K562 (cell line): ENCODE measurements at places on chromosomes 16 and 17. TPM values are rescaled to one million over a fixed set of nuclear protein-coding genes. Genes with fewer than 3 reads are reported as not detected.

DNA sequence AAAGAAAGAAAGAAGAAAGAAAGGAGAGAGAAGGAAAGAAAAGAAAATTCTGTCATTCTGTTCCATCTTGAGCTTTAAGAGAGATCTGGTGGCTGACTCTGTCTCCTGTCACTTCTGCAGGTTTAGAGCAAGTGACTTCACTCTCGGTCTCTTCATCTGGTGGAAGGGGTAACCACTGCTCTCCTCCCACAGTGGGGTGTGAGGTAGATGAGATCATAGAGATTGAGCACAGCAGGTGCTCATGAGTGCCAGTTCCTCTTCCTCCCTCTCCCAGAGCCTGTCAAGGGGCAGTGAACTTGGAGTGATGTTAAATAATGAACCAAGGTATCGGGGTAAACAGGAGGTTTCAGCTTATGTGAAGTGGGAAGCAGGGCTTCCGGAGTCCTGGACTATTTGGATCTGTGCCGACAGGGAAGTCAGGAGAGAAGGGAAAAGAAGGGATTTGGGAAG, 47.7 kb downstream of the BEAN1 start:
- no peak for DNase-seq
- no peaks in the 10 kb centered on the region for H3K36me3 ChIP-seq
- no peak overlapping the region for H3K27ac ChIP-seq
- H3K27me3 ChIP-seq, result peaks cover 27% of the 10 kb centered on the region

DNA sequence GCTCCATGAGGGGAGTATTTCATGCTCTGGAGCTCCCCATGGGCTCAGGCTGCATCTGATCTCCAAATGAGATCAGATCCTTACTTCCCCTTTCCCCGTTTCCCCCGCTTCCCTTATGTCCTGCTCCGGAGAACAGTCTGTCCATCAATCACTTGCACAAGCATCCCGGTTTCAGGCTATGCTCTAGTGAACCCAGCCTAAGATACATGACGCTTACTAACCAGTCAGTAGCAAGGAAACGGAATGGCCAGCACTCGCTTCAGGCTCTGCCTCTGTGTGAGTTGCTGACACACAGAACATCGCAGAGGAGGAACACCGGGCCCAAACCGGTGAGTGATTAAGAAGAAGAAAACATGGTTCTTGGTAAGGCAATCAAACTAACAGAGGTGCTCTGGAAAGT, 9.4 kb upstream of the ATP5MC1 start:
- no peak overlapping the region for H3K27ac ChIP-seq
- no peaks in the 10 kb centered on the region for H3K36me3 ChIP-seq
- no peak for DNase-seq

DNA sequence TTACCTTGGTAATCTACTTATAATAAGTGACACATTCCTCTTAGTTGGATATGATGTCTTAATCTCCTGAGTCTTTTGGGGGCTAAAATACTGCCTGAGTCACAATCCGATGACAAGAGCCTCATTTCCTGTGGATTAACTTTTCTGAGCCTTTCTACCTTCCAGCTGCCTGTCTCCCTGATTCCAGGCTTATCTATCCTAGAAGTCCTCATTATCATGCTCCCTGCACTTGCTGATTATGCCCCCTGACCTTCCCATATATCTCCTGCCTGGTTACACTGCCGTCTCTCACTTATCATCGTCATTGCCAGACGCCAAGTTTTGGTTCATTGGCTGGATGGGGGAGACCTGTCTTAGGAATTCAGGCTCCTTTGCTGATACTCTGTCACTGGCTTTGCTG, 727.4 kb upstream of the CA10 start:
- H3K27me3 ChIP-seq, result no peaks in the 10 kb centered on the region
- DNase-seq, result no peak
- no peaks in the 10 kb centered on the region for H3K4me1 ChIP-seq

GRCh38 chr17:56176091-56176490, 22.8 kb downstream of the ANKFN1 start:
- H3K27me3 ChIP-seq, result no peaks in the 10 kb centered on the region
- DNase-seq, result no peak
- H3K4me3 ChIP-seq, result no peak overlapping the region

- no peak overlapping the region for H3K4me3 ChIP-seq
- H3K36me3 ChIP-seq, result no peaks in the 10 kb centered on the region
- no peaks in the 10 kb centered on the region for H3K4me1 ChIP-seq
- DNase-seq, result no peak
These were observed 156.0 kb downstream of the CDH13 start for GRCh38 chr16:82782715-82783251.

DNA sequence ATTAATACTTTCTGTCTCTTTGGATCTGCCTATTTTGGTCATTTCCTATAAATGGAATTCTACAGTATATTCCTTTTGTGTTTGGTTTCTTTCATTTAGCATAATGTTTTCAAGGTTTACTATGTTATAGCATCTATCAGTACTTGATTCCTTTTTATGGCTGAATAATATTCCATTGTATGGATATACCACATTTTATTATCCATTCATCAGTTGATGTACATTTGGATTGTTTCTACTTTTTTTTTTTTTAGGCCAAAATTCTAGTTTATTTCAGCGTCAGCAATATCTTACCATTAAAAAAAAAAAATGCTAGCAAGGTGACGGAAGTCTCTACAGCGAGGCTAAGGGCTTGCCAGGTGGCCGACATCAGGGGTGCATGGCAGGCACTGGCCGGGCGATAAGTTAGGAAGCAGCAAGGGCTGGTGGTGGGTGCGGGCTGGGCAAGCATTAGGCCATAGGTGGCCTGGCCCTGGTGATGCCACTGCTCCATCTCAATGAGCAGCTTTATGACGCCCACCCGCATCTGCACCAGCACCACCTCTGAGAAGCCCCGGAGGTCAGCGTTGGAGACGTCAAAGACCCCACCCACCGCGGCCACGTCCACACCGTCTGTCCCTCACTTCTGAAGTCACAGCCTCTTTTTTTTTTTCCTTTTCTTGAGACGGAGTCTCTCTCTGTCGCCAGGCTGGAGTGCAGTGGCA, 11.4 kb upstream of the C16orf87 start:
- no peak for DNase-seq
- H3K36me3 ChIP-seq, result no peaks in the 10 kb centered on the region
- H3K27me3 ChIP-seq, result no peaks in the 10 kb centered on the region

- no peak for DNase-seq
- H3K4me1 ChIP-seq, result peaks cover 65% of the 10 kb centered on the region
- no peaks in the 10 kb centered on the region for H3K27me3 ChIP-seq
- H3K4me3 ChIP-seq, result no peak overlapping the region
- H3K27ac ChIP-seq, result peak overlapping the region; percentile 32; the same call in 2 of the 3 replicates
These were observed 7.1 kb downstream of the KRT13 start for GRCh38 chr17:41498276-41498675.

The SPIRE2 gene
- 6.9 and 8.9 TPM in 2 replicates for total RNA-seq

The C16orf92 gene
- total RNA-seq, result not detected in 2 replicates

The CNGB1 gene
- not detected in 2 replicates for total RNA-seq

DNA sequence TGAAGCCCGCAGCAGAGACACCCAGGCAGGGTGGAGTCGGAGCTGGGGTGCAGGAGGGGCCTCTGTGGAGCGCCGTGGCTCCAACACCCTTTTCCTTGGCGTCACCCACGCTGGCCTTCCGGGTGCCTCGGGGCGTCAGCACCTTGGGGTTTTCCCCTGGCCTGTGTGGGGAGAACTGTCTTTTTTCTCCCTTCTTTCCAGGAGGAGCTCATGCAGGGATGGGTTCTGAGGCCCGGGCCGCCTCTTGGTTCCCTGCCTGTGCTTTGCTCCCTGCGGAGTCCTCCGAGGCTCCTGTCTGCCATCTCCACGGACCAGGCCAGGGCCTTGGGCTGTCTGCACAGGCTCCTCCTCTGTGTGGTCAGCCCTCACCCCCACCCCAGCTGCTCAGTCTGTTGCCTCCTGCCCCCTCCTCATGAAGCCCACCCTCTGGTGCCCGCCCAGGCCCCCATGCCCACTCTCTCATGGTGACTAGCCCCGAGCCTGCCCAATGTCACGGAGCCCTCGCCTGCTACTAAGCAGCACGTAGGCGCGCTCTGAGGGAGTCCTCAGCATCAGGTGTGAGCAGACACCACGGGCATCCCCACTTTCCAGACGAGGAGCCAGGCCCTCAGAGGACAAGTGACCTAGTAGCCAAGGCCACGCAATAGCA, 5.0 kb downstream of the KATNB1 start:
- peaks cover 35% of the 10 kb centered on the region; the same call in 2 of the 3 replicates for H3K36me3 ChIP-seq
- H3K27ac ChIP-seq, result no peak overlapping the region
- H3K4me1 ChIP-seq, result peaks cover 47% of the 10 kb centered on the region

- DNase-seq, result no peak
- peaks cover 13% of the 10 kb centered on the region for H3K4me1 ChIP-seq
- H3K27me3 ChIP-seq, result no peaks in the 10 kb centered on the region
- H3K27ac ChIP-seq, result peak overlapping the region; percentile 95; the same call in 2 of the 3 replicates
- peaks cover 65% of the 10 kb centered on the region; the same call in 2 of the 3 replicates for H3K36me3 ChIP-seq
These were observed 1.3 kb downstream of the HGS start for GRCh38 chr17:81685108-81685507.

The TEDC2 gene
- 43.0 and 46.1 TPM in 2 replicates for total RNA-seq

DNA sequence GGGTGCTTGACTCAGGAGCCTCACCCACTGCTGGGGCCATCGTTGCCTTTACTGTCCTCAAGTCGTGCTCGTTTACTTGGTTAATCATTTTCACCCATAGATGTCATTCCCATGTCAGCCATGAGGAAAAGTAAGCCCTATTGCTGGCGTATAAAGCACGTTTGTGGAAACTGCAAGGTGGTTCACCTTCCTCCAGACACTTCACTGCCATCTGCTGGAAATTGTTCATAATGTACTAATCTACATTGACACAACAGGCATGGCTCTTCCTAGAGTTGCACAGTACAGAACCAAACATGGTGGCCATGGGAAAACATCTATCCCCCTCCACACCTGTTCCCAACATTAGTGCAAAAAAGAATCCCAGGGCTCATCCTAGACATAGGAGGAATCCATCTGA, 116.6 kb downstream of the ZNF18 start:
- H3K4me3 ChIP-seq, result no peak overlapping the region
- H3K27me3 ChIP-seq, result no peaks in the 10 kb centered on the region
- H3K27ac ChIP-seq, result no peak overlapping the region
- H3K4me1 ChIP-seq, result no peaks in the 10 kb centered on the region
- H3K36me3 ChIP-seq, result no peaks in the 10 kb centered on the region

DNA sequence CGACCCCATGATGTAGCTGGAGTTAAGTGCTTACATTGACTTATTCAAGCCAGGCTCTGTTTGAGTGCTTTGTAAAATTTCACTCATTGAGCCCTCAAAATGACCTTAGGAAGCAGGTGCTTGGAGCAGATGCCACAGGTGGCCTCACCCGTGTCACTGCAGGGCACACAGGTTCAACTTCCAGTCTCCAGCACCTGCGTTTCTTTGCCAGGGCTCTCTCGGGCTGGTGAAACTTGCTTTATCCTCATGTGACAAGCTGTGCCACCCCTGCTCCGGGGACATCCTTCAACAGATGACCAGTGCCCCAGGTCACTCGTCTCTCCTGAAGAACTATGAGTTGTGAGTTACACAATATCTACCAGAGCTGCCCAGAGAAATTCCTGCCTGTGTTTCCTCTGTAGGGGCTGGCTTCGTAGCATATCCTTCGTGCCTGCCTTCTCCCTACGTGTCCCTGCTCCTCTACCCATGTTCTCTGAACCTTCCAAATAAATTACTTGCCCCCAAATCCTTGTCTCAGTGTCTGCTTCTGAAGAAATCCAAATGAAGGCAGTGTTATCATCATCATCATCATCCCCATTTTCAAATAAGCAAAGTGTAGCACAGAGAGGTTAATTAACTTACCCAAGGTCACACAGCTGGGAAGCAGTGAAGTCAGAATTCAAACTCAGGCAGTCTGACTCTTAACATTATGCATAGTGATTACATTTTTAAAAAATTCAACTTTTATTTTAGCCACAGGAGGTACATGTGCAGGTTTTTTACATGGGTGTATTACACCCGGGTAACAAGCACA, 352.5 kb downstream of the NPIPA8 start:
- H3K27me3 ChIP-seq, result no peaks in the 10 kb centered on the region
- no peaks in the 10 kb centered on the region for H3K4me1 ChIP-seq
- no peak for DNase-seq

The RAPGEFL1 gene
- total RNA-seq, result 3.6 and 4.1 TPM in 2 replicates

- H3K4me1 ChIP-seq, result peaks cover 96% of the 10 kb centered on the region
- H3K27ac ChIP-seq, result no peak overlapping the region
- no peaks in the 10 kb centered on the region for H3K36me3 ChIP-seq
- DNase-seq, result no peak
- H3K4me3 ChIP-seq, result no peak overlapping the region
These were observed 2.1 kb downstream of the PRR35 start for GRCh38 chr16:561957-562938.

DNA sequence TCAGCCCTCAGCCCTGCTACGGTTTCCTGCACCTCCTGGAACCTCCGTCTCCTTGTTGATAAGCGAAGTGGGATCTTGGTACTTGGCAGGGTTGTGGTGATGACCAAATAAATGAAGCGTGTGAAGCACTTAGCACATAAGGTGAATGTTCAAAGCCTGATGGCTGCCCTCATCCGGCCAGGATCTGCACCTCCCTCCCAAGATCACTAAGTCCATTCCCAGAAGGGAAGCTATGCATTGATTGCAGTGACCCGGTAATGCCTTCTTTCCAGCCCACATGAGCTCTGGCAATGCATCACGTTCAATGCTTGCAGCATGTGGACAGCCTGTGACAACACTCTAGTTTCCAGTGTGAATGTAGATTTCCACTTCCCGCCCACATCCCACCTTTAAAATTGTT, 24.9 kb upstream of the RHOT1 start:
- no peaks in the 10 kb centered on the region for H3K36me3 ChIP-seq
- H3K27me3 ChIP-seq, result peaks cover 44% of the 10 kb centered on the region
- H3K27ac ChIP-seq, result no peak overlapping the region
- H3K4me3 ChIP-seq, result no peak overlapping the region
- peak; percentile 15 for DNase-seq

GRCh38 chr17:37535906-37536305, 46.2 kb downstream of the DUSP14 start:
- H3K4me1 ChIP-seq, result no peaks in the 10 kb centered on the region
- peaks cover 59% of the 10 kb centered on the region for H3K36me3 ChIP-seq
- H3K27ac ChIP-seq, result no peak overlapping the region
- H3K27me3 ChIP-seq, result no peaks in the 10 kb centered on the region

The C1QTNF8 gene
- not detected in 2 replicates for total RNA-seq

DNA sequence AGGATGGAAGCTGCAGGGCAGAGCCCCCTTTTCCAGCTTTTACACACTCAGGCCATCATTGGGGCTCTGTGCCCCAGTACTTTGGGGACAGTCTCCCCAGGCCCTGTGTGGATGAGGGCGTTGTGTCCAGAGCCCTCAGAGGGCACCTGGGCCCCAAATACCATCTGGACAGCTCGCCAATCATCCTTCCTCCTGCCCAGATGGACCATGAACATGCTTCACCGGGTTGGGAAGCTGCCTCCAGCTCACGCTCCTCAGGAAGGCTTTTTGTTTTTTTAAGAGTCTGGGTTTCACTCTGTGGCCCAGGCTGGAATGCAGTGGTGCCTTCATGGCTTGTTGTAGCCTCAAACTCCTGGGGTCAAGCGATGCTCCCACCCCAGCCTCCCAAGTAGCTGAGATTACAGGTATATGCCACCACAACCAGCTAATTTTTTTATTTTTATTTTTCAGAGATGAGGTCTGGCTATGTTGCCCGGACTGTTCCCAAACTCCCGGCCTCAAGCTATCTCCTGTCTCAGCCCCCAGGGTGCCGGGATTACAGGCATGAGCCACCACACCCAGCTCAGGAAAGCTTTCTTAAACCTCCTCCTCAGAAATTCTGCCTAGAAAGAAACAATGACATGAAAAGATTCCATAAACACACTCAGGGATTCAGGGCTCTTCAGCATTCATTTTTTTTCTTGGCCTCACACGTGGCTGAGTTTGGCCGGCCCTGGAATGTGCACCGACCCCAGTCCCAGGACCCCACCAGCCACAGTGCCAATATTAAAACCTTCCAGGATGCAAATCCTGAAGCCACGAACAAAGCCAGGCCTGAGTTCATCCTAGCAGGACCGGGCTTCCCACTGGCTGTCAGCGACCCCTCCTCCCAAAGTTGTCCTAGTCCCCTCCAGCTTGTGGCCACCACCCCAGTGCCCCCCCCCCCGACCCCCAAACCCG, 27.4 kb upstream of the ZNF423 start:
- H3K36me3 ChIP-seq, result no peaks in the 10 kb centered on the region
- peaks cover 4% of the 10 kb centered on the region for H3K4me1 ChIP-seq
- no peak overlapping the region for H3K27ac ChIP-seq
